ENCODE measurements at places on chromosomes 2 and 18.

- peak; percentile 89 for DNase-seq
Observed at GRCh38 chr2:181680055-181680936, at the start of gene NEUROD1. Gene NEUROD1, minus strand, starts transcription at chr2:181680517. Its CDS starts 1,657 bp downstream, at chr2:181678860.

GRCh38 chr2:152428800-152429582 is 94.0 kb downstream of the FMNL2 start:
- DNase-seq, result peak; percentile 51

- no peak for DNase-seq
Observed at GRCh38 chr18:75472396-75472795, 44.9 kb upstream of the SMIM21 start.

DNA sequence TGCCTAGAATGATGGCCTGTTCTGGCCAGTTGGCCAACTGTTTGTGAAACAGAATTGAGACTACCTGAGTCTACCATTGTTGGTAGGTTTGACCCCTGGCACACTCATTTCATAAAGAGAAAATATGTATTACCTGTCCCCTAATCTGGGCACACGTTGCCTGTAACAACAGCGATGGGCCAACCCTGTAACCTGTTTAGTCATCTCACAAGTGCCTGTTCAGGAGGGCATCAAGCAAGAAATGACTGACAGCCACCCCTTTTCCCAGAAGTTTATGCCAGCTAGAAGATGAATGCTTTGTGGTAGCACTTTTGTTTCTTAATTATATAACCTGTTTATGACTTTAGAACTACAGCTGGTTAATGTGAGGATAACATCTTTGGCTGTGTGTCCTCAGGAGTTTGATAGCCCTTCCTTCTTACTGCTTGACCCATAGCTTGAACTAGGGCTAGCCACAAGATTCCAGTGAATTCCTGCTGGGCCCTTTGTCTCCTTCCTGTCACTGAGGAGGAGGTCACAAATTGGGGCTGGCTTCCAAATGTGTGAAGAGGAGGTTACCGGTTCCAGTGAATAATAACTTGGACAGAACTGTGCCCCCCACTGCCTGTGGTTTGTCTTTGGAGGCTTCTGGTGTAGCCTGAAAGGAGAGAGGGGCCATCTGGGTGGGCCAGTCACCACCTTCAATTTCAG is 273.9 kb upstream of the EPAS1 start:
- DNase-seq, result no peak

- DNase-seq, result peak; percentile 32
Observed at GRCh38 chr18:38611036-38611964, 1045.7 kb upstream of the CELF4 start.
